ENCODE measurements at places on chromosomes 2 and 18.
A peak's percentile ranks its signal among the peaks of the same experiment; 100 is the strongest.

GRCh38 chr18:43134876-43135275, 19.4 kb upstream of the RIT2 start:
- DNase-seq, result no peak

DNA sequence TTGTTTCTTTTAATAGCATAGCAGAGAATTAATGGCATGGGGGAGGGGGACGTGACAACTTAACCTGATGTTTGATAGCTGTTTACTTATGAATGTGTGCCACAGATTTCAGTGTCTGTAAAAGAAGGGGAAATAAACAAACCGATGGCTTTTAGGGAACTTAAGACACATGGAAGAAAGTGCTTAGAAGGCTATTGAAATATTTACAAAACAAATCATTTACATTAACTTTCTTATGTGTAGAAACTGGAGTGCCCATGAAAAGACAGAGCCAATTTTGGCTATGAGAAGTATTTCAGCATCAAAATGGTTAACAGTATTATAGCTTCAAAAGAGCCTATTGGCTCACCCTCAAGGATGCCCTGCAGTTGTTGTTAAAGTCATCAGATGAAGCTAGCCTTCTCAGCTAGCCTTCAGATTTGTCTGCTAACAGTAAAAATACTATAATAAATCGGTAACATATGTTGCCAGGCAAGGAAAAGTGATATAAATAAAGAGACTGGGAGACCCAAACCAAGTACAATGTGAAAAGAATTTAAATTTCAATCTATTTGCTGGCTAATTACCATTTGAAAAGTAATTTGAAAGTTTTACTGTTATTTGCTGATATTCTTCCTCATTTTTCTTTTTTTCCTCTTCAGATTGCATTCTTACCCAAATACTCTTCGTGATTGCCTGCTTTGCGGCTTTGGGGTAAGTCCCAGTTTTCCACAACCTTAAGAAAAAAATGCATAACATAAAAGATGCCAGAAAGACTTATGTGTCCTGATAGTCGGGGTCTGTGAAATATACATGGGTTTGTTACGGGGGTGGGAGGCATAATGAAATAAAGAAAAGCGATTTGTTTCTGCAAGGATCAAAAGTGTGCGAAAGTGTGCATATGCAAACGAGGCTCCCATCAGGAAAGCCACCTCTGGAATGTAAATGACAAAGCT, 256.4 kb downstream of the MEIS1 start:
- no peak for DNase-seq

GRCh38 chr2:84041506-84041905, 417.6 kb downstream of the SUCLG1 start:
- DNase-seq, result no peak

DNA sequence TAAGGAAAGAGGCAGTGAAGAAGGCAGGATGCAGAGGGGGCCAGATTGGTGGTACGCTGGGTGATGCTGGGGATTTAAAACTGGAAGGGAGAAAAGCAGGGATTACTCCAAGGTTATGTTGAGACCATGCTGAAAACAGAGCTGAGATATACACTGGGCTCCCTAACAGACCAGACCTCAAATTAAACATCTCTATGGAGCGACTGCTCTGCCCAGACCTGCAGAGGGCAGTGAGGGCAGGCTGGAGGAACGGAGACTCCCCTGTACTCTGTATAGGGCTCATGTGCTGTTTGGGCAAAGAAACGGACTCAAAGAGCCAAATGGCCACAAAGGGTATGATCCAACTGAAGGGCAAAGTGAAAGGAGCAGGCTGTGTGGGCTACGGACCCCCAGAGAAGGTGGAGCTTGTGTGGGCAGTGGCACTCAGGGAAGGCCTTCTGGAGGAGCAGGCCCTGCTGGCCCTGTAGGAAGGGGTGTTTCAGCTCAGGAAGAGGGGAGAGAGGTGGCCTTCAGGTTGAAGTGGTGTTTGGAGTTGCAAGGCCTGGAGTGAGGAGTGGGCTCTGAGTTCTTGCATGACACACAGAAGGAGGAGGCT, 4.8 kb upstream of the CELF4 start:
- DNase-seq, result no peak

- peak; percentile 30 for DNase-seq
These were observed 104.8 kb downstream of the TANC1 start for GRCh38 chr2:159073256-159073655.

GRCh38 chr2:175074478-175074877, 69.3 kb upstream of the CHN1 start:
- no peak for DNase-seq

GRCh38 chr2:169222665-169223064, 139.7 kb downstream of the LRP2 start:
- peak; percentile 60 for DNase-seq

- DNase-seq, result no peak
These were observed 7.2 kb downstream of the PECR start for GRCh38 chr2:216074380-216074779.

DNA sequence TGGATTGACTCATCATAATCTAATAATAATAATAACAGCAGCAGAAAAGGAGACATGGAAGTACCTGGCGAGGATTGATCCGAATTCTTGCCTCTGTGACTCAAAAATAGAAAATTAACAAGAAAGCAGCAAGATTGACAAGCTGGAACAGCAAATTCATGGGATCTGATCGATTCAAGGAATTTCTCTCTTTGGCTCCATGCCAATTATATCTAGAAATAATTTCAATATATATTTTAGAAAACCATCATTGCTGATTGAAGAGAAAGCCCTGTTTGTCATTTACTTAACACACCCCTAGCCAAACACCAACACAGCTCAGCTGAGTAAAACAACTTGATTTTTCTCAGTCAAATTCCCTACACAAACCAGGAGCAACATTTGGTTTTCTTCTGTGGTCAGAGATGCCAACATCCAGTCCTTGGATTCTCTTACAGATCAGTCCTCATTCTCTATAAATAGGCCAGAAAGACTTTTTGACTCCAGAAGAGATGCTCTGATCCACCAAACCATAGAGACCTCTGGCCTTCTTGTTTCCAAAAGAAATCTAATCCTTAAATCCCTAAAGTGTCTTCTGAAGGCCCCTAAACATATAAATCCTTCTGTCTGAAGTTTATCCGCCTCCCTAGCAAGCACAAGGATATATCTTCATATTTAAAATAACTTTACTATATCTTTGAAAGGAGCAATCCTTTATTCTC, 129.9 kb downstream of the CACNB4 start:
- no peak for DNase-seq

DNA sequence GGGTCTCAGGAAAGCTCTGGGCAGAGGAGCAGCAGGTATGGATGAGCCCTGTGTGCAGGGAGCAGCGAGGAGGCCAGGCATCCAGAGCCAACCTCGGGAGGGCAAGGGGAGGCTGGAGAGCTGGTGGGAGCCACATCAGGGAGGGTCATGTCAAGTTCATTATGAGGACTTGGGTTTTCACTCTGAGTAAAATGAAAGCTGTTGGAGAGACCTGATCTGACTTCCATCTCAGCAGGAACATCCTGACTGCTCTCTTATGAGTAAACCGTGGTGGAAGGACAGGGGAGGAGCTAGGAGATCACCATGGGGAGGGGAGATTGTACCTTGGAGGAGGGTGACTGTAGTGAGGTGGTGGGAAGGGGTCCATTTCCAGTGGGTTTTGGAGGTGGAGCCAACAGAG, 209.8 kb downstream of the LDLRAD4 start:
- no peak for DNase-seq

DNA sequence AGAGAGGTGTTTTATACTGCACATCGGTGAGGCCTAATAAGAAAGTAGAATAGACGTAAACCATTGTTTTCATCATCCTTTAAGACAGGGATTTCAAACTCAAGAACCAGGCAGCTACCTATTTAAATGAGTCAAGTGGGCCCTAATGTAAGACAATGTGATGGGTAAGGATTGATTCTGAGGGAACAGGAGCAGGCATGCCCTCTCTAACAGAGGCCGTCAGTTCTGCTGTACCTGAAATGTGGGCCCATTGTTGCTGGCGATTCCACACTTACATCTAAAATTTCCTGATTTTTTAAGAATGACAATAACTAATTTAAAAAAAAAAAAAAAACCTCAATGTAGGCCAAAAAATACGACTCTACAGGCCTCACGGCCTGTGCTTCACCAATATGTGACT, 67.5 kb downstream of the ACSL3 start:
- DNase-seq, result no peak

- no peak for DNase-seq
These were observed 322.2 kb upstream of the MYT1L start for GRCh38 chr2:2653231-2653630.

DNA sequence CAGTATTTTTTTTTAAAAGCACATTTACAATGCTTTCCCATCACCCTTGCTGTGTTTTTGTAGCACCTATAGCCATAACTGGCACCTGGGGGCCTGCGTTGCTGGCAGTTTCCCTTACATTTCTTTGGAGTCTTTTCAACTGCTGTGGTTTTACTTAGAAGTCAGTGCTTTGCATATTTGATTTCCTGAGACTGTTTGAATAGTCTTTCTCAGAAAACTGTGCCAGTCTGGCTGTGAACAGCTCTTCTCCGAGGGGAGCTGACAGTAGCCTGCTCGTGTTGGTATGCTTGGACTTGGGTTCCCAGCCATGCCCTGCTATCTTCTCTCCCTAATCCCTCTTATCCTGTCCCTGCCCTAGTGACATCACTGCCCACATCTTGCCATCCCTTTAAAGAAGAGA, 81.5 kb downstream of the DPP4 start:
- no peak for DNase-seq

- DNase-seq, result no peak
These were observed 1025.3 kb upstream of the NXPH2 start for GRCh38 chr2:139805441-139805840.

DNA sequence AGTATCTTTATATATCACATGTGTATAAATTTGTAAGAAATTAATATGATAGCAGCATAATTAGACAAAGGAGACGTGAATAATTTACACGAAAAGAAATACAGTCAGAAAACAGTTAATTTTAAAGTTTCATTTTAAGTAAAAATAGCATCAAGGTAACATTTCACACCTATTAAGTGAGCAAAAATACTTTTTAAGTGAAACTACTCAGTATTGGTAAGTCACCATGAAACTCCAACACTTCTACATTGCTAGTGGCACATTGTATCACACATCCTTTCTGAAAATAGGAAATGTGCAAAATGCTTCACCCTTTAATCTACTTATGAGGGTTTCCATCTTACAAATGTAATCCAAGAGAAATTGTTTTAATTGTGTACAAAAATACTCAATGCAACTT, 287.9 kb upstream of the EPAS1 start:
- no peak for DNase-seq

GRCh38 chr18:77013811-77014521, 118.6 kb downstream of the MBP start:
- no peak for DNase-seq

- peak; percentile 42 for DNase-seq
These were observed 270.4 kb upstream of the CCDC68 start for GRCh38 chr18:55229682-55230081.

GRCh38 chr2:136017786-136018185, 32.4 kb upstream of the DARS1 start:
- DNase-seq, result no peak

DNA sequence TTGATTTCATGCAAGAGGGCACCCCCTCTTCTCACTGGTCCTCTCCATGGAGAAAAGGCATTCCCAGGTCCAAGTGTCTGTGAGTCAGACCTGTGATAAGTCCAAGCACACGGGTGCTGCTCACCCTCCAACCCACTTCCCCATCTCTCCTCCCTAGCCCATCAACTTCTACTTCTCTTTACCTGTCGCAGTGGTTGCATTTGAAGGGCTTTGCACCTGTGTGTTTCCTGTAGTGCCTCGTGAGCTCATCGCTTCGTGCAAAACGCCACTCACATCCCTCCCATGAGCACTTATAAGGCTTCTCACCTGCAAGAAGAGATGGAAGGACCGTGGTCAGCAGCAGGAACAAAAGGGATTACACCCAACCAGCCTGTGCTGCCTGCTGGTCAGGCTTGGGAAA, 77.5 kb downstream of the KLF7 start:
- no peak for DNase-seq

GRCh38 chr2:136189221-136189782, 71.4 kb upstream of the CXCR4 start:
- DNase-seq, result no peak

- DNase-seq, result peak; percentile 57
These were observed 25.4 kb downstream of the TET3 start for GRCh38 chr2:74010087-74010541.

- no peak for DNase-seq
These were observed 61.9 kb downstream of the PPP1R1C start for GRCh38 chr2:182047544-182047943.

GRCh38 chr2:136441979-136442714, 323.2 kb upstream of the THSD7B start:
- DNase-seq, result no peak

- DNase-seq, result no peak
These were observed 77.6 kb upstream of the NFU1 start for GRCh38 chr2:69514819-69515218.

GRCh38 chr2:3771576-3771975, 68.2 kb downstream of the DCDC2C start:
- DNase-seq, result no peak

DNA sequence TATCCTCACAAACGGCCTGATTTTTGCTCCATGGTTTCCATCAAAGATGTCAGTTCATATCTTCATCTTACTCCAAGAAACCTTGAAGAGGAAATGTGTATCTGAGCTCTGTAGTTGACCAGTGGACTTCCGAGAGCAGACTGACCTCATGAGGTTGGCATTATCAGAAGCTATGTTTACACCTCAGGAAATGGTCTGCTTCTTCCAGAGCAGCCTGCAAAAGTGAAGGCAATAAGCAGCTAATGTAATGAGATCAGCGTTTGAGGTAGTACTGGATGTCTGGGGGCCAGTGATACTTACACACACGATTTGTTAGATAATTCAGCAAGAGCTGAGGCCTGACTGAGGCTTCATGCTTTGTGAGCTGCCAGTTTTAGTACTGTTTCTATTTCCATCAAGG, 189.7 kb downstream of the LRRTM1 start:
- no peak for DNase-seq

GRCh38 chr2:232781765-232782164, 5.4 kb upstream of the KCNJ13 start:
- peak; percentile 97 for DNase-seq

DNA sequence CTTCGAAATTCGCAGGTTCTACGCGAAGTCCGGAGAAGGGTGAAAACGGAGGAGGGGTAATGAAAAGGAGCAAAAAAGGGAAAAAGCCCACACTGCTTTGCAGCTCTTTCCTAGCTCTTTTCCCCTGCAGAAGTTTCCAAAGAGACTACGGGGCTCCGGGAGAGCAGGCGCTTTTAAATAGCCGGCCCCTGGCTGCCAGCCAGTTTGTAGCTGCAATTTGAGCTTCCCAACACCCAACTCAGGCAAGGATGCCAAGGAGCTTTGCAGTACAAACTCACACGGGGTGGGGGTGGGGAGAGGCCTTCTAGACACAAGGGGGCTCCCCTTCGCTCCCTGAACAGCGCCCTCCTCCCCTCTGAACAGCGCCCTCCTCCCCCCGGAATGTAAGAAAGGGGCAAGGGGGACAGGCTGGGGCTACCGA, at the start of gene IGFBP5:
IGFBP5 (minus strand) TSS at position 149 of the 421 bp plus-strand sequence. CDS start 774 bp downstream, outside the sequence.
- peak; percentile 60 for DNase-seq

DNA sequence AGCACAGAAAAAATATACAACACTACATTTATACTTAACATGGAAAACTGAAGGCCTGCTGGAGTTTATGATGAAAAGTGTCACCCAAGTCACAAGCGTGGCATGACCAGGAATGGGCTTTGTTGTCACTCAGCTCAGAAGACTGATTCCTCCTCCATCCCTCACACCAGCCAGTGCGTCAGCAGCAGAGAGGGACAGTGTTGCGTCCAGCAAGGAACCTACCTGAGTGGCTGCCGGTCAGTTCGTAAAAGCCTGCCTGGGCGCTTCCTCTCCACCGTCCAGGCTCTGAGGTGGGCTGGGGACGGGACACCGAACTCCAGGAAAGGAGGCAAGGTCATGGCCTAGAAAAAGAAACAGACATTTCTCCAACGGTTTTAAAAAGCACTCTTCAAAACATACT, 77.4 kb downstream of the USP40 start:
- DNase-seq, result no peak

- no peak for DNase-seq
These were observed 92.1 kb downstream of the RNF144A start for GRCh38 chr2:7009207-7009911.

Data from kidney tubule cell (primary cell).